Right ventricle myocardium superior (tissue), 1 donor: ENCODE measurements at places on chromosomes 7 and 10.

DNA sequence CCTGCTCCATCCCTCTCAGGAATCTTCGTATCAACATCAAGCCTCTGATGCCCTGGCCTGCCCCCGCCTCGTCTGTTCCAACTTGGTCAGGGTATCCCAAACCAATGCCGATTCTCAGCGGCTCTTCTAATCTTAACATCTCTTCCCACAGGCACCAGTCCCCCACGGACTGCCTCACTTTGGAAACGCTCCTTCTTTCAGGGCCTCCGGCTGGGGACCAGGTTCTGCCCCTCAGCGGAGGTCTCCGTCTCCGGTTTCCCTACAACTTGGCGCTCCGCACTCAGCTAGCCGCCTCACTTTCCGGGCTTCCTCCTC lies 488 bp downstream of the ABCF2 start:
- DNase-seq, result no peak

DNA sequence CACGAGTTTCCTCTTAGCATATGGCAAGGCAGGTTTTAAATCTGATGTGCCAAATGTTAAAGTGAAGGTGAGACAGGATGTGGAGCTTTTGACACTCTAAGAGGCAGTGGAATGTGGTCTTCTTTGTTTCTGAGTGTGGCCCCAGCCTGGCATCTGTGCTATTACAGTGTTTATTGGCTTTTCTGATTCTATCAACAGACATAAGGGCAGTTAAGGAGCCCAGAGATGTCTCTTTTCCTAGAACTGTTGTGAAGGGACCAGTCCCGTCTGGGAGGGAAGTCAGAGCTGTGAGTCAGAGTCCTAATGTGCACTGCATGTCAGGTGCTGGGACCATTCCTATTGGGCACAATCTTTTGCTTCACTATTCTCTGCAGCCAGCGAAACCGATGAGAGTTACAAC lies 32.5 kb downstream of the TRUB1 start:
- DNase-seq, result no peak

DNA sequence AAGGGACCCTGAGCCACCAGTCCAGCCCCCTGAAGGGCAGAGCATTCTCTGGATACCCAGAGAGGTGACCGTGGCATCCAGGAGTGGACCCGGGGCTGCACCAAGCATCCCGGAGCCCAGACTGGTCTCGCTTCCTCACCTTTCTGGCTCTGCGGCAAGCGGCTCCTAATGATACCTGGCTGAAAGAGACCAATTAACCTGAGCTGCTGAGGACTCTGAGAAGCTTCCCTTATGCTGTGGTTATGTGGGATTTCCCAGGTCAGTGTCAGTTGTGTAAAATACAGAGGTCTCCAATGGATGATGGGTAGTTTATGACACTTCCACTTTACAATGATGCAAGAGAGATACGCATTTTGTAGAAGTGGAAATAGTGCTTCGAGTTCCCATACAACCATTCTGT lies 51.5 kb downstream of the PFKFB3 start:
- no peak for DNase-seq

GRCh38 chr10:124717911-124718741 lies 26.1 kb downstream of the FAM53B start:
- no peak for DNase-seq
